Stimulated activated CD4-positive, alpha-beta T cell treated with anti-CD3 and anti-CD28 coated beads, Interleukin-2, amount 100 ng/mL, for 4 hours (primary cell): ENCODE measurements at places on chromosomes 7 and 10.

- DNase-seq, result no peak
Observed at GRCh38 chr10:62036186-62037081, 134.9 kb downstream of the ARID5B start.

GRCh38 chr10:30502266-30503060 lies 68.5 kb downstream of the MAP3K8 start:
- no peak for DNase-seq

GRCh38 chr10:128103229-128103714 lies 23.0 kb downstream of the MKI67 start:
- DNase-seq, result no peak

DNA sequence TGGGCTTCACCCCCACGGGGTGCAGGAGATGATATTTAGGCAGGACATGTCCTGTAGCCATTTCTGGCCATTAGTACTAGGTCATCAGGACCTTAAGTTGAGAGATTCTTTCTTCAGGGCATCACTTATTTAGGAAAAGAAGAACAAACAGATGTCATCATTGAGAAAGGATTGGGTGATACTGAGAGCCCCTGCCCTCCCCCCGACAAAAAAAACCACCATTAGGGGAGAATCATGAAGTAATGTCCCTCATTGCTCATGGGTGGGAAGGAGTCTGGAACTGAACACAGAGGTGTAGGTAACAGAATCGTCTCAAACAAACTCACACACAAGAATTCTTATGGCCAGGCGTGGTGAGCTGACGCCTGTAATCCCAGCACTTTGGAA lies 6.4 kb upstream of the ORAI2 start:
- DNase-seq, result no peak

GRCh38 chr10:110843031-110843430 lies 28.7 kb upstream of the PDCD4 start:
- DNase-seq, result no peak

DNA sequence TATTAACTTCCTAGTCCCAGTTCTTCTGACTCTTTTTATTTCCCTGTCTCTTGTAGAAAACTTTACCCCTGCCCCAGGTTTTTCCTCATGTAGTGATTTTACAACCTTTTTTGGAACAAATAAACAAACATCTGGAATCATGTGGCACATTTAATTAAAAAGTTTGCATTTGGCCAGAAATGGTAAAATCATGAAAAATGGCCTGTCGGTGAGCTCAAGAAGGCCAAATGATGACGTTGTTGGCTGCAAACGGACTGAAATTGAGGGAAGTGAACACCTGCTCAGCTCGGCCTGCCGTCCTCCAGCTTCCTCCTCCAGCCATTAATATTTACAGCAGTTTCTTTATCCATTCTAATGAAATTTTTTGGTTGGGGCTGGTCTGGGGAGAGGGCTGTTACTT lies 902.8 kb downstream of the LRMDA start:
- no peak for DNase-seq

- DNase-seq, result no peak
Observed at GRCh38 chr10:50384898-50385297, 133.6 kb upstream of the ASAH2 start.

- no peak for DNase-seq
Observed at GRCh38 chr10:7006566-7006965, 404.3 kb downstream of the SFMBT2 start.

- no peak for DNase-seq
Observed at GRCh38 chr7:155193716-155194115, 104.0 kb upstream of the INSIG1 start.

GRCh38 chr7:140857048-140857447 lies 67.7 kb downstream of the BRAF start:
- no peak for DNase-seq

DNA sequence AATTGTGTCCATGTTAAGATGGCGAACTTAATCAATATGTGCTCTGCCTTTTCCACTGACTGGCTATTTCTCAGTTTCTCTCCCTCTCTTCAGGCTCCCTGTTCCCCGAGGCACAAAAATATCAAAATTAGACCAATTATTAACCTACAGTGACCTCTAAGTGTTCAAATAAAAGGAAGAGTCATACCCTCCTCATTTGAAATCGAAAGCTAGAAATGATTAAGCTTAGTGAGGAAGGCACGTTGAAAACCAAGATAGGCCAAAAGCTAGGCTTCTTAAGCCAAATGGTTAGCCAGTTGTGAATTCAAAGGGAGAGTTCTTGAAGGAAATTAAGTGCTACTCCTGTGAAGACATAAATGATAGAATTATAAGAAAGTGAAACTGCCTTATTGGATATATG lies 81.1 kb upstream of the MBL2 start:
- no peak for DNase-seq

GRCh38 chr7:47415318-47416212 lies 166.3 kb downstream of the TNS3 start:
- DNase-seq, result no peak
